ENCODE measurements at places on chromosomes 1 and 21. TPM values are rescaled to one million over a fixed set of nuclear protein-coding genes. Genes with fewer than 3 reads are reported as not detected.

The PLPPR5 gene
- total RNA-seq = 0.05 TPM

The PLA2G2A gene
- total RNA-seq = not detected

The RAB25 gene
- not detected for total RNA-seq

The HIVEP3 gene
- total RNA-seq = 7.6 TPM

The SMIM1 gene
- 0.82 TPM for total RNA-seq

The DENND4B gene
- 32.7 TPM for total RNA-seq

The S100A12 gene
- total RNA-seq = not detected

The TNFAIP8L2 gene
- not detected for total RNA-seq

The CLDN19 gene
- not detected for total RNA-seq

The TMOD4 gene
- total RNA-seq = not detected

The HSPA6 gene
- total RNA-seq = 0.06 TPM

The TXNIP gene
- 102 TPM for total RNA-seq

The C1orf167 gene
- total RNA-seq = not detected

DNA sequence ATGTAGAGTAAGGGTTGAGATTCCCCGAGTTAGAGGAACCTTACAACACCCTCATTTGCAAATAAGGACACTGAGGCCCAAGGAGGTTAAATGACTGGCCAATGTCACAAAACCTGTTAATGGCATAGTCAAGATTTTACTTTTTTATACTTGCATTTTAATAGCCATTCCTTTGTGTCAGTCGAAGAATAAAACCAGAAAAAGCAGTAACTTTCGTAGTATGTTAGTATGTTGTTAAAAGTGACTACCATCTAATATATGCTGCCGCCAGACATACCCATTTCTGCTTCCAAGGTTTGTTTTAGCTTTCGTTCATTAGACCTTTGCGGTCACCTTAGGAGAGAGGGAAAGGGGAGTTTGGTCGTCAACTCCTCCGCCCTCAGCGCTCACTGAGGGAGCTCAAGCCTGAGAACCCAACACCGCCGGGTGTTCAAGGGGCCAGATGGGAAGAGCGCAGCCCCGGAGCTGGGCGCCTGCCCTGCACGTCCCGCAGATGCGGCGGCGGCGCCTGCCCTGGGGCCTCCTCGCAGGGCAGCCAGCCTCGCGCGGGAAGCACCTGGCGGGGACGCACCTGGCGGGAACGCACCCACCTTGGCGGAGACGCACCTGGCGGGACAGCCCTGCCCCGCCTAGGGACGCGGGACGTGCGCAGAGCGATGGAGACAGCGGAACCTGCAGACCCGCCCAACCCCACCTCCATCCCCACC, 466 bp downstream of the VPS26C start:
- DNase-seq = no peak

GRCh38 chr1:58922302-58923089, 138.6 kb upstream of the JUN start:
- DNase-seq = no peak

DNA sequence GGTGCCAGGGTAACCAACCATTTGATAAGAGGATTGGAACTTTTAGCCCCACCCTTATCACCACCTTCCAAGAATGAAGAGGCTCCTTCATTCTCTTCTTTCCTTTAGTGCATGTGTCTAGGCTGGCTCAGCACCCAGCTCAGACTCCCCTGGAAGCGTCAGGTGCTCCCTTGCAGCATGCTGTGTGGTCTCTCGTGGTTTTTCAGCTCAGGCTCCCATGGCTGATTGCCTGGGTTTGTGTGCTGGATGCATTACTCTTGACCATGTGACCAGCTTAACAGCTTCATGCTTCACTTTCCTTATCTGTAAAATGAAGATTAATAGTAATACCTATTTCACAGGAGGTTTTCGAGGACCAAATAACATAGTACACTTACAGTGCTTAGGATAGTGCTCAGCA, 198.4 kb downstream of the HHAT start:
- no peak for DNase-seq

DNA sequence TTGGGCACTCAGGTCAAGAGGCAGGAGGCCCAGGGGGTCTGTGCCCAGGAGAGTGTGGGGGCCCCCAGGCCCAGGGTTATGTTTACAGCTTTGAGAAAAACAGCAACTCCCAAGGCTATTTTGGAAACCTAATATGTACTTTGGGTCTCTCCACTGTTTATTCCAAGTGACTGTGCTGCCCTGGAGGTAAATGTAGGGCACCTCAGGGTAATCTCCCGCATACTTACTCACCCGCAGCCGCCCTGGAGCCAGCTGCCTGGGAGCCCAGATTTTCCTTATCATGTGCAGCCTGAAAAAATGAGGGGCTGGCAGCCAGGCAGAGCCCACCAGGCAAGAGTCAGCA, 20.0 kb downstream of the IFFO2 start:
- DNase-seq = no peak

DNA sequence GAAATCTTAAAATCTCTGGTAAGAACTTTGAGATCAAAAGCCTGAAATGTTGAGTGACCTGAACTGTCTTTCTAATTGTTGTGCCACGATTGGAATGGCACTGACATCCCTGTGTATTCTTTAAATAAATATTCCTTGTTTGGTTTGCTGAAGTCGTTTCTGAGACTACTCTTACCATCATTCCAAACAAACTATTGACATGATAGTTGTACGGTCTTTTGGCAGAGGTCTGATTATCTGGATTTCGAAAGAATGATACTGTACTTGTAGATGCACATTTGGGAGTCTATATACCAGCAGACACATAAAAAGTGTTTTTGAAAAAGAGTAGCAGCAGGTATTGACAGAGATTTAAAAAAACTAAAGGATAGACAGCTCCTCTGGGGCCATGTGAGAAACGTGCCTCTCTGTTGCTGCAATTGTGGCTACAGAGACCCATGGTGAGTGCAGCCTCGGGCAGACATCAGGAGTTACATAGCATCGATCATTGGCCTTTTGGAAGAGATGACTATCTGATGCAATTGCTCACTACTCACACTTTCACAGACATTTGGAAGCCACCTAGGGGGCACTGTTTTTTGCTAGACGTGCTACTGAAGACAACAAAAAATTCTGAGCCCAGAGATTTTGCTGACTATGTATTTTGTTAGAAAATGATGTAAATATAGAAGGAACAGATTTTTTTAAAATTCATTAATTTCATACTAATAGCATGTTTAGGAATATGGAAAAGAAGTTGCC, 464.5 kb downstream of the KCNT2 start:
- no peak for DNase-seq

DNA sequence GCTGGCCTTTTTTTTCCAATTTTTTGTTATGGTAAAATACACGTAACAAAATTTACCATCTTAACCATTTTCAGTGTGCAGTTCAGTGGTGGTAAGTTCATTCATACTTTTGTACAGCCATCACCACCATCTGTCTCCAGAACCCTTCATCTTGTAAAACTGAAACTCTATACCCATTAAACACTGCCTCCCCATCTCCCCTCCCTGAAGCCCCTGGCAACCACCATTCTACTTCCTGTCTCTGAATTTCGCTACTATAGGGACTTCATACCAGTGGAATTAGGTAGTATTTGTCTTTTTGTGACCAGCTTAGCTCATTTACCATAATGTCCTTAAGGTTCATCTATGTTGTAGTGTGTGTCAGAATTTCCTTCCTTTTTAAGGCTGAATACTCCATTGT, 8.7 kb downstream of the PKNOX1 start:
- DNase-seq = no peak

GRCh38 chr1:3471356-3472087, 17.1 kb downstream of the ARHGEF16 start:
- DNase-seq = no peak

- no peak for DNase-seq
Observed at GRCh38 chr1:7552402-7552801, 218.7 kb upstream of the VAMP3 start.

GRCh38 chr1:196690582-196690981, 38.7 kb downstream of the CFH start:
- no peak for DNase-seq

DNA sequence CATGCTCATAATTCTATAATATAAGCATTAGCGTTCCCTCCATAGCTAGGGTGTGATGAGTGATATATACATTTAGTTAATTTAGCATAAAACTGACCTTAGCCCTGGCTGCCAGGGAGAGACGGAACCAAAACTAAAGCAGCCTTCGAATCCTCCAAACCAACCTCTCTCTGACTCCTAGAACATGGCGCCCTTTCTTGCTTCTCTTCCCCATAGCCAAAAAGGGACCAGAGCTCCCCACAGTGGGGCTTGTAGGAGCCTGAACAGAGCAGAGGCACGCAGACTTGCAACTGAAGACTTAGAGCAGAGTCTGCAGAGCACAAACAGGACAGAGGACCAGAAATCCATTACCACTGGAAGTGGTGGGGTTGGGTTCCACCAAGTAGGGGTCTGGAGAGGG, 17.7 kb downstream of the IRF2BP2 start:
- no peak for DNase-seq

GRCh38 chr1:41440321-41441085, 44.0 kb downstream of the EDN2 start:
- DNase-seq = no peak

DNA sequence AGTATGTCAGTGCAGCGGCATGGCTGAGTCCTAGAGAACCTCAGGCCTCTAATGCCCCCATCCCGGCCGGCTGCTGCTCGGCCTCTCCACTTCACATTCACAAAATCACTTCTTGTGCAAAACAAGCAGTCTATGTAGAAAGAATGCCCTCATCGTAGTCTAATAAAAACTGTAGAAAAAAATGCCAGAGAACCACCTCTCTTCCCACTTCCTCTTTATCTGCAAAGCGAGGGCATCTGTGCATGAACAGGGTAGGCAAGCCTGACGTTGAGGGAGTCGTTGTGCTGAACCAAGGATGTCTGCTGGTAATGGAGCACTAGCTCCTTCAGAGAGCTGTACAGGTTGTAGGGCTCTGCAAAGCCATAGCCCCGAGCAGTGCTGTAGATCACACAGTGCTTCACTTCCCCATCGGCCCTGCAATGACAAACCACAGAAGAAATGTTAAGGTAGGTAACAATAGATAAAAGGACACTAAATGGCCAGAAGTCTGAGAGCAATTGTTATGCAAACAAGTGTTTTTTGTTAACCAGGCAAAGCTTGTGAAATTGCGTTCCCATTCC, 88.9 kb downstream of the PIK3R3 start:
- DNase-seq = no peak

DNA sequence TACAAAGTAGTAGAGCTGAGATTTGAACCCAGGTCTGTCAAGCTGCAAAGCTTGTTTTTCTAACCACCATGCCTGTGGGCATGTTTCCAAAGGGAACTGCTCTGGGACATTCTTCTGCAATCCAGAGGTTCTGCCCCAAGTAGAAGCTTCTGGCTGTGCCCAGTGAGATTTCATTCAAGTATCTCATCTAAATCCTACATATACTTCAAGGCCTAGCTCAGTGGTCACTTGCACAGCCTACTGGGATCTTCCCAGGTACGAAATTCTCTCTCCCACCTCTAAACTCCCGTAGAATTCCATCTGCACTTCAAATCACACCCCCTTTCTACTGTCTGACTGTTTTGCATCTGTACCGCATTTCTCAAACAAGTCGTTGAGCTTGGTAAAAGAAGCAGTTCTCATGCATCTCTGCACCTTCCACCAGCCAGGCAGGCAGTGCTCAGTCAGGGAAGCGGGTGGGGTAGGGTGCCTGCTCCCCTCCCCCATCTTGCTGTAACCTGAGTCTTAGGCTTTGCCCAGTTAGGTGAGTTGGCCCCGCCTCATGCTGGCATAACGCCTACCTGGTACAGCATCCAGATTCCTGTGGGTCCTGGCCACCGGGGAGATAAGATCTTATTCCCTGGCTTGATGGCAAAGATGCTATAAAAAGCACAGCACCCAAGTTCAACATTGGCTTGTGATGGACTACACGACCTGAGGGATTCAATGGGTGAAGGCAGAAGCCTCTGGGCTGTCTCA, 13.5 kb downstream of the SLC9A1 start:
- DNase-seq = no peak

DNA sequence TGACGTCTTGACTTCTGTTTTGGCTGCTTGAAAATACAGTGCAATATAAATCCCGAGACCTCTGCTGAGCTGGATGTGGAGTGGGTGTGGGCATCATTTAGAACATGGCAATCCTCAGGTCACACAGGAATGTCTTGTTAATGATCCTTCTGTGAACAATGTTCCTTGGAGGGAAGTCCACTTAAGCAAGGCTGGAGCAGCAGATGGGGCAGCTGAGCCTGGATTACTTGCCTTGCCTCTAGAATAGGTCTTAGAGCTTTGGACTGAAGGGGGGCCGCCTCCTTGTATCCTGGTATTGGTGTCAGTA, 926 bp upstream of the SCMH1 start:
- no peak for DNase-seq

DNA sequence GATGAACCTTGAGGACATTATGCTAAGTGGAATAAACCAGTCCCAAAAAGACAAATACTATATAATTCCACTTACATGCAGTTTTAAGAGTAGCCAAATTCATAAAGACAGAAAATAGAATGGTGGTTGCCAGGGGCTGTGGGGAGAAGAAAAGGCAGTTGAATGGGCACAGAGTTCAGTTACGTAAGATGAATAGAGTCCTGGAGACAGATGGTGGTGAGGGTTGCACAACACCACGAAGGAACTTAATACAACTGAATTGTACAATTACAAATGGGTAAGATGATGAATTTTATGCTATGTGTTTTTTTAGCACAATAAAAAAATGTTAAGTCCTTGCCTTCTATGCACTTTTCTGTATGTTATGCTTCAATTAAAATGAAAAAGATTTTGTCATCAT, 66.6 kb downstream of the CD34 start:
- no peak for DNase-seq

DNA sequence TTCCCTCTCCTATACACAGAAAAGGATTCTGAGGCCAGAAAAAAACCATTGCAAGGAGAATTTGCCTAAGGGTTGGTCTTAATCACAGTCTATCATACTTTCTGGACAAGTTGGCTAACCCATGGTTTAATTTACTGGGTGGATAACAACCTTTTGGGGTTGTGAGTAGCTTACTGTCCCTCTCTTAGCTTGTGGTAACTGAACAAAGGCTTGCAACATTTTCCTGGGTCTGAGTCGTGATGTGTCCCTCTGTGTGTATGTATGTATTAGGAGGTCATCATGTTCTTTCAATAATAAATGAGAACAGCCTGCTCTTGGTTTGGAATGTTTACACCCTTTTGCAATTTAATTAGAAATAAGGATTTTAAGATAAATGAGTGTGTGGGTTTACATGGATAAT, 36.7 kb downstream of the PAPPA2 start:
- DNase-seq = no peak

GRCh38 chr1:151759241-151759640, 4.1 kb downstream of the MRPL9 start:
- DNase-seq = no peak

GRCh38 chr1:1989102-1989542, 14.5 kb downstream of the CFAP74 start:
- DNase-seq = no peak

- DNase-seq = no peak
Observed at GRCh38 chr1:180542838-180543145, 16.0 kb upstream of the OVAAL start.

DNA sequence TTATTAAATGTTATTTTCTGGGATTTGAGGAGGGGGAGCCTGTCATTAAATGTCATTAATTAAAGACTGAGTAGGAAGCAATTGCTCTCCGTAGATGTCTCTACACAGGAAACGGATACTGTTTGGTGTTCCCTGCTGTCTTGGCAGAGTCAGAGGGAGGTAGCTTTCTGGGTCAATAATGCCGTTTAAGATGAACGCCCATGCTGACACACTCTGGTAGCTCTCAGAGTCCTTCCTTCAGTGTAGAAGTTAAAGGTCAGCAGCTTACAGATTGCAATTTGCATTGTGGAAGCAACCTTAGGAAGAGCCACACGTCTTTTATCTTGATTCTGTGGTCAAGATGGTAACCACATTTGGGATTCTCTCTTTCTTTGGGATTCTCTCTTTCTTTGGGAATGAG, 257.5 kb downstream of the KIF26B start:
- no peak for DNase-seq

All from glomerular endothelial cell (primary cell).